ENCODE measurements at places on chromosomes 7 and 10.

DNA sequence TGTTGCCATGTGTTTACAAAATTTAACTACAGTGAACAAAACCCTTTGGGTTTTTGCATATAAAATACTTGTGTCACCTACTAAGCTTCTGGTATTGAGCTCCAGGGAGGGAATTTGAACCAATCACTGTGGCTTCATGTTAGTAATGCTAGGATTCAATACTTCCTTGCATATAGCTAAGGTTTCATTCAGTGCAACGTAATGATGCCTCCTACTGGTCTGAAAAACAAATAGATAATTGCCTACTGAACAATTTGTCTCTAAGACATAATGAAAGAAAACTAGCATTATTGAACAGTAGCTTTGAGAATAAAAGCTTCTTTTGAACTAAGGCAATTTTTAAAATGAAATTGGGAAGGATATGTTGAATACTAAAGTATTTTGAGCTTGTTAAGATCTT, 244.4 kb downstream of the ZWINT start:
- DNase-seq = no peak

DNA sequence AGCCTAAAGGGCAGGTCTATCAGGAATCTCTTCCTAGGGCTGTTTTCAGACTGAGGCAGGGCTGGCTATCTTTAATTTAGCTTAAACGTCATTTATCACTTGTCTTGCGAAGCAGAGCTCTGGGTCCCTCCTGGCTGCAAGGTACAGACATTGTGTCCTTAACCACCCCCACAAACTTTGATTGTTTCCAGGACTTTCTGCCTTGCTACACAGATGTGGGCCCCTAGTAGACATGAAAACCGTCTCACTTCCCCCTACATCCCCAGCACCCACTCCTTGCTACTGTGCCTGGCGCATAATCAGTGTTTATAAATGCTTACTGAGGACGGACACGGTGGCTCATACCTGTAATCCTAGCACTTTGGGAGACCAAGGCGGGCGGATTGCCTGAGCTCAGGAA, 54.5 kb downstream of the PIP4K2A start:
- DNase-seq = no peak

- DNase-seq = no peak
Measured at GRCh38 chr7:130970696-130971095, 236.7 kb upstream of the KLF14 start.

- no peak for DNase-seq
Measured at GRCh38 chr10:86968271-86968993, at the start of gene ADIRF. Gene ADIRF, plus strand, starts transcription at chr10:86968482. Its CDS starts 63 bp downstream, at chr10:86968545.

DNA sequence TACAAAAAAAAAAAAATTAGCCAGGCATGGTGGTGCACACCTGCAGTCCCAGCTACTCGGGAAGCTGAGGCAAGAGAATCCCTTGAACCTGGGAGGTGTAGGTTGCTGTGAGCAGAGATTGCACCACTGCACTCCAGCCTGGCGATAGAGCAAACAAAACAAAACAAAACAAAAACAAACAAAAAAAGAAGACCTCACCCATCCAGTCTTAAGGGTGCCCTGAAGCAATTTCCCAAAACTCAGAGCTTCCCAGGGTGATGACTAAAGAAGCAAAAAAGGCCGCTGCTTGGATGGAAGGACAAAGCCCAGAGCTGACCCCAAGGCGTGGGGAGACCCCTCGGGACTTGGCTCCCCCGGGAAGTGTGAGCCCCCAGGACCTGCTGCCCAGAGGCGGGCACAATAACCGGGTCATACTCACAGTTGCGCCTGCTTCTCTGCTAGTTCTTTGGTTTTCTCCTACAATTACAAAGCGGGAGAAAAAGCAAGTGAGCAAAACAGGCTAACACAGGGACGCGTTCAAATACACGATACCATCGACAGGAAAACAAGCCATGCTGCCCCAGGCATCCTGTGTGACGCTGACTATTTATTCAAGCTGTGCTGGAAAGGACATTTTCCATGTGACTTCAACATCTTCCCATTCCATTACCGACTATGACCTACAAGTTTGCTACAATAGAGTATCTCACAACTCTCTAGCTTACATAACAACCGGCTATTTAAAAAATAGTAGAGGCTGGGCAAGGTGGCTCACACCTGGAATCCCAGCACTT, 29.9 kb downstream of the PAPOLB start:
- no peak for DNase-seq
